ENCODE measurements at places on chromosomes 1 and 21. TPM values are rescaled to one million over a fixed set of nuclear protein-coding genes. Genes with fewer than 3 reads are reported as not detected.

DNA sequence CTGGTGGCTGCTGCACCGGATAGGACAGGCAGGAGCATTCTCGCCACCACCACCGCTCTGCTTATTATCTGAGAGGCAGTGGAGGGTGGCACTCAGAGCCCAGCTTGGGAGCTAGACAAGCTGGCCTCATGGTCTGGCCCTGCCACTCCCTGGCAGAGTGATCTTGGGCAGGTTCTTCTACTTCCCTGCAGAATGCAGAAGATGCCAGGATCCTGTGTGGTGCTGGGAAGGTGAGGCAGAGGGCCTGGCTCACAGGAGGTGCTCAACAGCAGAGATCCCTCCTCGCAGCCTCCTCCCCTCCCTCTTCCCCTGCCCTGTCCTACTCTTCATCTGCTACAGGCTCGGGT lies 60.4 kb downstream of the ARHGEF10L start:
- H3K4me1 ChIP-seq, result peaks cover 3% of the 10 kb centered on the region
- DNase-seq, result no peak
- no peak overlapping the region for H3K27ac ChIP-seq
- no peak overlapping the region for H3K4me3 ChIP-seq
- H3K36me3 ChIP-seq, result peaks cover 4% of the 10 kb centered on the region
- H3K27me3 ChIP-seq, result no peaks in the 10 kb centered on the region

GRCh38 chr21:44626262-44626661 lies 631 bp upstream of the KRTAP10-9 start:
- no peak overlapping the region for H3K27ac ChIP-seq
- peaks cover 8% of the 10 kb centered on the region for H3K27me3 ChIP-seq
- peaks cover 13% of the 10 kb centered on the region for H3K36me3 ChIP-seq
- DNase-seq, result no peak
- no peaks in the 10 kb centered on the region for H3K4me1 ChIP-seq
- no peak overlapping the region for H3K4me3 ChIP-seq

DNA sequence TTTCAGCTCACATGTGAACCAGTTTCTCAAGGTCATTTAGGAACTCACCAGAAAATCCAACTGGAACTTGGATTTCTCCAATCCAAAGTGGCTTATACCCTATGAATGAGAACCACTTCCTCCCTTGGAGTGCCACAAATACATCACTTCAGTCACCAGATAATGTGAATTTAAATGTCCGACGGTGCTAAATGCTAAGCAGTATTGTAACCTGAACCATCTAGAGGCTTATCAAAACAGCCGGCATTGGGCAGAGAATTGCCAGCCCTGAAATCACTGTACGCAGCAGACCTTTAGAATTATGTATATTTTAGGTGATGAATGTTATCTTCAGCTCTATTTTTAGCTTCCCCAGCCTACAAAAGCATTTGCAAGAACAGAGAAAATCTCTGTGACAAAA lies 76.8 kb upstream of the COX20 start:
- DNase-seq, result no peak
- H3K27me3 ChIP-seq, result no peaks in the 10 kb centered on the region
- peaks cover 20% of the 10 kb centered on the region for H3K4me1 ChIP-seq
- no peak overlapping the region for H3K27ac ChIP-seq
- H3K36me3 ChIP-seq, result no peaks in the 10 kb centered on the region
- H3K4me3 ChIP-seq, result no peak overlapping the region

- H3K4me1 ChIP-seq, result peaks cover 9% of the 10 kb centered on the region
- DNase-seq, result no peak
- no peaks in the 10 kb centered on the region for H3K27me3 ChIP-seq
- no peak overlapping the region for H3K4me3 ChIP-seq
- H3K36me3 ChIP-seq, result no peaks in the 10 kb centered on the region
These were observed 18.4 kb upstream of the SIPA1L2 start for GRCh38 chr1:232648316-232648715.

The CSF3R gene
- not detected for total RNA-seq

All from chondrocyte (in vitro differentiated cells).